ENCODE measurements at places on chromosomes 7 and 10. TPM values are rescaled to one million over a fixed set of nuclear protein-coding genes. Genes with fewer than 3 reads are reported as not detected.

Gene CYP3A4
- total RNA-seq, result not detected

Gene LRIT1
- total RNA-seq, result not detected

Gene KCP
- 0.53 TPM for total RNA-seq

Gene SVOPL
- total RNA-seq, result not detected

Gene TACC2
- total RNA-seq, result not detected

Gene PRSS37
- total RNA-seq, result not detected

Gene LRRC61
- 27.4 TPM for total RNA-seq

Gene DENND2A
- total RNA-seq, result not detected

Gene COL28A1
- total RNA-seq, result not detected

Gene ANLN
- 33.3 TPM for total RNA-seq

Gene KAZALD1
- 0.31 TPM for total RNA-seq

Gene TRA2A
- total RNA-seq, result 81.6 TPM

Gene CUBN
- 0.19 TPM for total RNA-seq

Gene ASAH2
- total RNA-seq, result 4.8 TPM

Gene ACBD7
- total RNA-seq, result 1.2 TPM

Gene TAS2R41
- not detected for total RNA-seq

Gene SPDYE2B
- not detected for total RNA-seq

Gene GARIN1A
- 0.21 TPM for total RNA-seq

Gene FBXO24
- 0.36 TPM for total RNA-seq
